ENCODE measurements at places on chromosomes 1 and 21.
A peak's percentile ranks its signal among the peaks of the same experiment; 100 is the strongest.

GRCh38 chr1:154276797-154277196 is 4.4 kb downstream of the HAX1 start:
- no peak for DNase-seq

DNA sequence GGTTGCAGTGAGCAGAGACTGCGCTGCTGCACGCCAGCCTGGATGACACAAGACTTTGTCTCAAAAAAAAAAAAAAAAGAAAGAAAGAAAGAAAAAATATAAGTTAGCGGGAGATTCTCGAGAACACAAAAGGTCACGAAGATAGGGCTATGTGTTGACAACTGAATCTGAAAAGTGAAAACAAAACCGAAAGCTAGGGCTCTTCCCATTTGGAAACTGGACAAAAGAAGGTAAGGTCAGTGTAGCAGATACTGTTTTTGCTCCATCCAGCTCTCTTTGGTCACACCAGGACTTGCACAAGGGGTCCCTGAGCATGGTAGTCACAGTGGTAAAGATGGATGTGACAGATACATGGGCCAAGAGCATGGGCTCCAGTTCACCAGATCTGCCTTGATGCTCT is 60.4 kb upstream of the MAP10 start:
- no peak for DNase-seq

DNA sequence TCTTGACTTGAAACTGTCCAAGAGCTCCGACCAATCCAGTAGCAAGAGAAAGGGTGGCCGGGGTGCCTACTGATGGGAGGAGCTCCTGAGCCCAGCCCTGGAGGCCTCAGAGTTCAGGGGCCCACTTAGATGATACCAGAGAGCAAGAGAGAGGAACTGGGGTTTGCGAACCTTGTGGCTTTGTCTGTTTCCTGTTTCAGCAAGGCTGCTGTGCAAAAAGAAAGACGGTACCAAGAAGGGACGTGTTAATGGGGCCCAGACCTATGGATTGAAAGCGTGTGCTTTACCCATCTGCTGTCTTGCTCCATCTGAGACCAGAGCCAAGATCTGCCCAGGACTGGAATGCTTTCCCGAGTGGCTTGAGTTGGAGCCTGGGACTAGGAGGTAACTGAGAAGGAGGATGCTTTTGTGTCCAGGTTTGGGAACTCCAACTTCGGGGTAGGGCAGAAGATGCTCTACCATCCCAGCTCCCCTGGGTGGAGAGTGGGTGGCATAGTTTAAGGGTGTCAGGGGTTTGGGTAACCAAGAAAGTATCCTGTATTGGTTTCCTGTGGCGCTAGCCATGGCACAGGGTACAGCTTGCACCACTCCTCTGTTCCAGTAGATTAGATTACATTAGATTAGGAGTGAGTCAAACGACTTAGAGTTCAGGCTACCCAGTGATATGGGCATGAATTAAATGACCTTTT is at the start of gene TRAF3IP3:
Gene TRAF3IP3 (plus strand): TSS at position 128 of the 689 bp plus-strand sequence. CDS start 3,987 bp downstream, outside the sequence.
- no peak for DNase-seq

GRCh38 chr21:8988696-8989095 is 1532.7 kb upstream of the TPTE start:
- no peak for DNase-seq

DNA sequence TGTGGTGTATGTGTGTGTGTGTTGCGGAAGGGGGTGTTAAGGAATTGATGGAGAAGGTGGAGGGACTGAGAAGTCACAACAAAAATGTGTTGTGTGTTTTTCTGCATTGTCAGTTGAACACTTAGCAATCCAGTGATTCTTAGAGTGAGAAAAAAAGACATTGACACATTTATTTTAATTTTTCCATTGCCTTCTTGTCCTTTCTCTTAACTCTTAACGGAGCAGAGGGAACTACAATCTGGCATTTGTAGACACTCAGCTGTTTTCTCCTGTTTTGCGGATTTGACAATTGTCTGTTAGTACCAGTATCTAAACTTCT is 725 bp downstream of the C1orf53 start:
- DNase-seq = no peak

- DNase-seq = no peak
These were observed 26.2 kb downstream of the ARHGEF10L start for GRCh38 chr1:17565461-17566252.

DNA sequence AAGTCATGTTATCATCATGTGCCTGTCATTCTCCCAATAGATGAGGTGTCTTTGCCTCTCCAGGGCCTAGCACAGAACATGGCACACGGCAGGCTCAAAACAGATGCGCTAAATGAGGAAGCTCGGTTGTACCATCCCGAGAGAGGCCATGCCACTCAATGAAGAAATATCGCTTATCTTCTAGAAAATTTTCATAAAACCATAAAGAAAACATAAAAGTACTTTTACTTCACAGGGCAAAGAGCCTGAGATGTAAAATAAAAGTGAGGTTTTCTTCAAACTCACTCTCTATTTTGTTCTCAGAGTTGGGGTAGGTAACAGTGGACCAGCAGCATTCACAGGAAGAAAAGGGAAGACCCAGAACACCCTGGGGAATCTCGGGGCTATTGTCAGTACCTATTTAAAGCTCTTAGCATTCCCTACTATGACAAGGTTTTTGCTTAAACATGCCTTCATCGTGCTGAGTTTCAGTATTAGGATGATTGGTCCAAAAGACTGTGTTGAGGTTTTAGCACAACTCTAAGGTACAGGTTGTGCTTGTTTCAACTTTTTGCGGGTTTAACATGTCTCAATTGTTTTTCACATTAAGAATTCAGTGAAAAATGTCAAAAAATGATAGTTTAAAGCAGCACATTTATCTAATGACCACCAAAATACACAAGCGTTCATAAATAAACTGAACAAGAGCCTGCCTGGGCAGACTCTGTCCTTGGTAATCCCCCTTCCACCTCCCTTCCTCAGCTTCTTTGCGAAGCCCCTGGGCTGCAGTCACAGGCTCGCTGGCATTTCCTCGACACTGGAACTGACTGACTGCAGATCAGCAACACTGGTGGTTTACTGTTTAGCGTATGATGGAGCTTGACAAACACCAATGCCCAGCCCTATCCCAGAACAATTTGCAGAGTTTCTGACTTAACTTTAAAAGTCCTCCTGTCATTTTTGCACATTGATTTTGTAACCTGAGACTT is 55.6 kb downstream of the COQ8A start:
- DNase-seq = no peak

GRCh38 chr1:160768295-160768657 is 27.7 kb upstream of the LY9 start:
- no peak for DNase-seq

DNA sequence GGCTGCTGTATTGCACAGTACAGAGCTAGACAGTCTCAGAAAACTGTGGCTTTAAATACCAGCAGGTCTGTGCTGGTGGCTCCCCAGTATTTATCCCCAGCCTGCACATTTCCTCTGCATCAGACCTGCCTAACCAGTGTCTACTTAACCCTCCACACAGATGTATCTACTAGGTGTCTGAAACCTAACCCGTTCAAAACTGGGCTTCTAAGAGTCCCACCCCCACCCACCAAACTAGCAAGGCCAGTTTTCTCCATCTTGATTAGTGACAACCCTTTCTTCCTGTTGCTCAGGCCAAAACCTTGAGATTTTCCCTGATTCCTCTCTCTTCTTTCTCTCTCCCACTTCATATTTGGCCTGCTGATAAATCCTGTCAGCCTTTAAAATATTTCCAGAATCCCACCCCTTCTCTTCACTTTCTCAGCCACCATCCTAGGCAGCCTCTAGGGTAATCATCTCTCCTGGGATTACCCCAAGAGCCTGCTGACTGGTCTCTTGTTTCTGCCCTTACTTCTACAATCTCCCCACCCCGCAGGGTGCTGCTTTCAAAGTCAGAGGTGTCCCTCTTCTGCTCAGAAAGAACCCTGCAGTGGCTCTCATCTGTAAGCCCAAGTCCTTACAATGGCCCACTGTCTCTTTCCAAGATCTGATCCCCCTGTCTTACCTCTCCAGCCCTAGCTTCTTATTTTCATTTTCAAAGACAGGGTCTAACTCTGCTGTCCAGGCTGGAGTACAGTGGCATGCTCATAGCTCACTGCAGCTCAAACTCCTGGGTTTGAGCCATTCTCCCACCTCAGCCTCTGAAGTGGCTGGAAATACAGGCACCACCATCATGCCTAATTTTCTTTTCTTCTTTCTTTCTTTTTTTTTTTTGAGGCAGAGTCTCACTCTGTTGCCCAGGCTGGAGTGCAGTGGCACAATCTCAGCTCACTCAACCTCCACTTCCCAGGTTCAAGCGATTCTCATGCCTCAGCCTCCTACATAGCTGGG is 45.2 kb downstream of the H3-3A start:
- DNase-seq = no peak

- DNase-seq = peak; percentile 22
These were observed 1.2 kb upstream of the LHX9 start for GRCh38 chr1:197915862-197916499.

DNA sequence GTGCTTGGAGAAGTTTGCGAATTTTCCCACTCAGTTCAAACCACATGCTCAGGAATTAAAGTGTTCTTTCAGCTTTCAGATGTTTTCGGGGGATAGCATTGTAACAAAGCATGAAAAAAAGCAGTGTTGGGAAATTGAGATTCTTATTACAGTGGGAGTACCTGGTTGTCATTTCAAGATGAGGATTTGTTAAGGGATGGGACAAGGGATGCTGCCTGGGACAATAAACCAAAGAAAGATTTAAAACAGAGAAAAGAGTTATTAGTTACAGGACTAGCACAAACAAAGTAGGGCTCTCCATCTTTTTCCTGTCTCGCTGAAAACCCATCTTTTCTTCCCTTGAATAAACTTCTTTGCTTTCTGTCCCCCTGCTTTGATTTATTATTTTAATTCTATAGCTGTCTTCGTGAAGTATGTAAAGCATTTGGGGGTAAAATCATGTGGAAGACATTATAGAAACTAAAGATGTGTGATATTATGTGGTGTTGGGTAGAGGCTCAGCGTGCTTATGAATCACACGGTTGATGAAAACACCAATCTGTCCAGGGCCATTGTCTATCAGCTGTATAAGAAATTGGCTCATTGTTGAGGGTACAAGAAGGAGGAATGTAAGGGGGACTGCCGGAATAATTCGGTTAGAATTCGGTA is 277.6 kb downstream of the KIF26B start:
- no peak for DNase-seq

- DNase-seq = no peak
These were observed 102.5 kb upstream of the KAZN start for GRCh38 chr1:14495996-14496395.

GRCh38 chr1:39900662-39901463 is 854 bp downstream of the MYCL start:
- DNase-seq = no peak

GRCh38 chr1:40258445-40258769 is 371 bp downstream of the ZMPSTE24 start:
- no peak for DNase-seq

GRCh38 chr1:167185974-167186657 is 34.6 kb upstream of the POU2F1 start:
- DNase-seq = no peak

DNA sequence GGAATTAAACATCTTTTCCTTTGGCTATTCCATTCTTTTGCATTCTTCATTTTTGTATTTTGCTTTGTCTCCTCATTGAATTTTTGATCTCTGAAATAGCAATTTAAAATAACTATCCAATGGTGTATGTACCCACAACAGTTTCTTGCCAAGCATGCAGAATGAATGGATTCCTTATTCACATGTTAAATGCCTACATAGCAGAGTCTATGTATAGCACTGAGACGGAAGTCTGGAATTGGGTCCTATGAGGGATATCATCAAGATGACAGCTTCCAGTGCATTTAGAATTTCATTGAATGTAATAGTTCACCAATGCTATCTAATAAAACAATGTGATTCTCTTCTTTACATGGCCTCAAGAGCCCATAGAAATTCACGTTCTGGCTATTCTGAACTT is 97.5 kb downstream of the MRPS6 start:
- no peak for DNase-seq

DNA sequence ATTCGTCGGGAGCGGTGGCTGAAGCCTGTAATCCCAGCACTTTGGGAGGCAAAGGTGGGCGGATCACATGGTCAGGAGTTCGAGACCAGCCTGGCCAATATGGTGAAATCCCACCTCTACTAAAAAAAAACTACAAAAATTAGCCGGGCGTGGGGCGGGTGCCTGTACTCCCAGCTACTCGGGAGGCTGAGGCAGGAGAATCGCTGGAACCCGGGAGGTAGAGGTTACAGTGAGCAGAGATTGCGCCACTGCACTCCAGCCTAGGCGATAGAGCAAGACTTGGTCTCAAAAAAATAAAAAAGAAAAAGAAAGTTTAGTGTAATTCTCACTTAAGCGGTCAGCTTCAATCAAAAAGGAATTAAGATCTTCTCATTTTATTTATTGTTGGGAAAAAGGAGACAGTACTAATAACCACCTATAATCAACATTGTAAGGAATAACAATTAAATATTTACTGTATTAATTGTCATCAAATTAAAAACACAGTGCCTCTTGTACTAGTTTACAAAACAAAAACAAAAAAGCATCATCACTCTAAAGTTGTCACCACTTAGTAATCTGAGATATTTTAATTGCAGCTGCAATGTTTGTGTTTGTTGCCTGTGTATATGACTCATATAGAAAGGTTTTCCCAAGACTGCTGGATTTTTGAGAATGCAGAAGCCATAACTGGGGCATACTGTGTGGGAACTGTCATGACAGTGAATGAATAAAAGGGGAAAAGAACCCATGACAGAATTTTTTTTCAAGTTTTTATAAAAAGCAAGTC is 3.7 kb downstream of the FBXO42 start:
- no peak for DNase-seq

- DNase-seq = no peak
These were observed 82.4 kb upstream of the CD1D start for GRCh38 chr1:158098256-158098655.

GRCh38 chr1:225228871-225229303 is 199.0 kb downstream of the LBR start:
- no peak for DNase-seq

- DNase-seq = peak; percentile 24
These were observed 137.3 kb downstream of the NAV1 start for GRCh38 chr1:201676197-201676596.

- DNase-seq = no peak
These were observed 13.8 kb downstream of the RGS4 start for GRCh38 chr1:163082971-163083370.

DNA sequence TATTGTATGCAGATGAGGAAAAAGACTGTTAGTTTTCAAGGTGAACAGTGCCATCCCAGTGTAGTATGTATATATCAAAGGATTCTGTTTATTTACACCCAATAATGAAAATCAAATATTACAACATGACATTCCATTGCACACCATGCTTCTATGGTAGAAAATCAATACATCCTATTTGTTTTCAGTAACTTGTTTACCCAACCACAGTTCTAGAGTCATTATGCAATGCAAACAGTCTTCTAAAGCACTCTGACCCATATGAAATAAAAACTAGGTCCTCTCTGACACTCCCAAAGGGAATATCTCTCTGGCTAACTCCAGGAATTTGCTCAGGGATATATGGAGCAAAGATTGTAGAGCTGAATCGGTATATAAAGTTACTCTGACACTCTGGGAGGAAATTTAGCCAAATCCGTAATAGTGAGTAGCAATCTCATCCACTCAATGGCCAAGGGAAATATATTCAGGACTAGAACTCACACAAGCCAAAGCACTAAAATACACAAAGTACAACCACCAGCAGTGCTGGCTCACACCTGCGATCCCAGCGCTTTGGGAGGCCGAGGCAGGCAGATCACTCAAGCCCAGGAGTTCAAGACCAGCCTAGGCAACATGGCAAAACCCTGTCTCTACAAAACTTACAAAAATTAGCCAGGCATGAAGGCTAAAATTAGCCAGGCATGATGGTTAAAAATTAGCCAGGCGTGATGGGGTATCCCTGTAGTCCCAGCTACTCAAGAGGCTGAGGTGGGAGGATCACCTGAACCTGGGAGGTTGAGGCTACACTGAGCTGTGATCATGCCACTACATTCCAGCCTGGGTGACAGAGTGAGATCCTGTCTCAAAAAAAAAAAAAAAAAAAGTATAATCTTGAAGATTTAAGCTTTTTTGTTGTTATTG is 75.2 kb downstream of the RERE start:
- no peak for DNase-seq
